ENCODE measurements at places on chromosomes 11 and 22.
A peak's percentile ranks its signal among the peaks of the same experiment; 100 is the strongest.

DNA sequence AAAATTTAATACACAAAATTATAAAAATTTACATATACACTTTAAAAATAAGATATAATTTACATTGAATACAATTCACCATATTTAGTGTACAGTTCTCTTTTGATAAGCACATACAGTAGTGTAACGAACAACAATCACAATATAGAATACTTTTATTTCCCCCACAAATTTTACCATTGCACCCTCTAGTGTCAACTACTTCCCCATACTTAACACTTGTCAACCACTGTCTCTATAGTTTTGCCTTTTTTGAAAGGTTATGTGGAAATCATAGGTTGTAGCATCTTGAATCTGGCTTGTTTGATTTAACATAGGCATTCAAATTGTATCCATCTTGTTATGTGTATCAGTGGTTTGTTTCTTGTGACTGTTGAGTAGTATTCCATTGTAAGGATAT, 21.3 kb upstream of the PANX1 start:
- no peak for DNase-seq
- H3K4me1 ChIP-seq, result no peaks in the 10 kb centered on the region
- H3K27me3 ChIP-seq, result no peaks in the 10 kb centered on the region
- no peak overlapping the region for H3K4me3 ChIP-seq
- no peaks in the 10 kb centered on the region for H3K36me3 ChIP-seq
- no peak overlapping the region for H3K27ac ChIP-seq

DNA sequence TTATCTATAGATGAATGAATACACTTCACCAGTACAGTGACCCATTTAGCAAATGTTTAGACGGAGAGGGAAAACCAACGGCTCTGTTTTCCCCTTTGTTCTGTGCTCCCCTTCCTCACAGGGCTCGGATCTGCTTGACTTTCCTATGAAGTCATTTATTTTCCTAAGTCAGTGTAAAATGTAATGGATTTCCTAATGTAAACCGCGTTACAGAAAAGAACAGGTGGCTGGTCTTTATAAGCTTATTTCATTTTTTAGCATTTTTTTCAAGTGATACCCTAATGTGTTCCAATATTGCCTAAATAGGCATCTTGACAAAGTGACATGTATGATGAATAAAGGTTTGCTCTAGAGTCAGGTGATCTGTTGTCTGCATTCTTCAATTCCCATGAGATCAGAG, 207.5 kb downstream of the PGR start:
- no peak for DNase-seq
- peaks cover 31% of the 10 kb centered on the region for H3K4me1 ChIP-seq
- no peak overlapping the region for H3K27ac ChIP-seq
- H3K36me3 ChIP-seq, result no peaks in the 10 kb centered on the region

DNA sequence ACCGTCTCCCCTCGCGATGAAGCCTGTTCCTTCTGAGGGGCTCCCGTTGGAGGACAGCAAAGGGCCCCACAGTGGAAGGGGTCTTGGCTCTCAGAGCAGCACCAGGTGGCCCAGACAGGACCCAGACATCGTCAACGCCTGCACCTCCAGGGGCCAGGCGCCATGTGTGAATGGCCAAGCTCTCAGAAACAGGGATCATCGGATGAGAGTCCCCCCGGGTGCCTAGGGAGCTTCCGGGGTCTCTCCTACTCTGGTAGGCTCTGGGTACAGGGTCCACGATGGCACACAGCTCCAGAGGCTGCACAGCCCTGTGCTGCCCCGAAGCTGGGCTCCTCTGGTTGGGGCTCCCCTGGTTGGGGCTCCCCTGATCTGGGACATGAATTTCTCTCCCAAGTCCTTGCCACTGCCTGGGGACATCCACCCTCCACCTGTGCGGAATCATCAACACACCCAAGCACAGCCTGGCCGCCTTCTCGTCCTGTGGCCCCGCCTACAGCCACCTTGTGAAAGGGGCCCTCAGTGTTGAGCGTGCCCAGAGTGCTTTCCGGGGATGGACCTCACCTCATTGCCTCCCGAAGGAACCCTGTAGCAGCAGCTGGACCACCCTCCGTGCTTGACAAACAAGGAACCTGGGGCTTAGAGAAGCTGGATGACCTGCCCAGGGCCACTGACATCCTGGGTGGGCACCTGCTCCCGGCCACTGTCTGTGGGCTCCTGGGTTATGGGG, 929.0 kb downstream of the BRD1 start:
- no peaks in the 10 kb centered on the region for H3K4me1 ChIP-seq
- H3K27me3 ChIP-seq, result no peaks in the 10 kb centered on the region
- H3K36me3 ChIP-seq, result no peaks in the 10 kb centered on the region
- H3K27ac ChIP-seq, result no peak overlapping the region

- no peak overlapping the region for H3K27ac ChIP-seq
- H3K4me1 ChIP-seq, result peaks cover 7% of the 10 kb centered on the region
- H3K36me3 ChIP-seq, result peaks cover 13% of the 10 kb centered on the region
- H3K27me3 ChIP-seq, result no peaks in the 10 kb centered on the region
- no peak for DNase-seq
Measured at GRCh38 chr11:116871248-116871647, 33.8 kb upstream of the APOA1 start.

- no peaks in the 10 kb centered on the region for H3K36me3 ChIP-seq
- no peaks in the 10 kb centered on the region for H3K4me1 ChIP-seq
- no peak overlapping the region for H3K27ac ChIP-seq
- H3K4me3 ChIP-seq, result no peak overlapping the region
- DNase-seq, result no peak
- no peaks in the 10 kb centered on the region for H3K27me3 ChIP-seq
Measured at GRCh38 chr11:107750313-107750712, 38.5 kb upstream of the SLN start.

GRCh38 chr11:107864591-107864990, 6.0 kb upstream of the SLC35F2 start:
- H3K4me1 ChIP-seq, result no peaks in the 10 kb centered on the region
- H3K36me3 ChIP-seq, result no peaks in the 10 kb centered on the region
- DNase-seq, result no peak
- H3K4me3 ChIP-seq, result no peak overlapping the region
- H3K27ac ChIP-seq, result no peak overlapping the region

GRCh38 chr11:127238321-127238720, 237.8 kb upstream of the KIRREL3 start:
- no peak overlapping the region for H3K4me3 ChIP-seq
- H3K27ac ChIP-seq, result no peak overlapping the region
- H3K36me3 ChIP-seq, result no peaks in the 10 kb centered on the region
- no peak for DNase-seq
- H3K4me1 ChIP-seq, result no peaks in the 10 kb centered on the region
- H3K27me3 ChIP-seq, result no peaks in the 10 kb centered on the region

- no peaks in the 10 kb centered on the region for H3K4me1 ChIP-seq
- no peaks in the 10 kb centered on the region for H3K36me3 ChIP-seq
- H3K27ac ChIP-seq, result no peak overlapping the region
Measured at GRCh38 chr11:17541330-17541885, 2.8 kb downstream of the USH1C start.

DNA sequence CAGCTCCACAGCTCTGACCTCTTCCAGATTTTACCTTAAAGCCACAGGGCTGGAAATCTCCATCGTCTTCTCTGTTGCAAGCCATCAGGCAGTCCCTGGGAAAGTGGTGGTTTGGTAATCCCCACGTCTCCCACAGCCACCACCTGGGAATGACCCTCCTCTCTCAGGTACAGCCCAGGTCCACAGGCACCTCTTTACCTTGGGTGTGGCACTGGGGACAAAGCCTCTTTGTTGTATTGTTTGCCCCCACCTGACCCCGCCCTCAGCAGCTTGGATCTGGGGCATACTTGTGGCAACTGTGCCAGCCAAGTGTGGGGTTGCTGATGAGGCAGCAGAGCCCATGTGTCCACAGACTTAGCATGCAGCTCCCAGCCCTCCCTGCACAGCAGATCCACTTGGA, 77.6 kb downstream of the LRRC32 start:
- H3K27ac ChIP-seq, result no peak overlapping the region
- peaks cover 12% of the 10 kb centered on the region for H3K4me1 ChIP-seq
- no peaks in the 10 kb centered on the region for H3K27me3 ChIP-seq
- no peaks in the 10 kb centered on the region for H3K36me3 ChIP-seq
- DNase-seq, result peak; percentile 5
- H3K4me3 ChIP-seq, result no peak overlapping the region

DNA sequence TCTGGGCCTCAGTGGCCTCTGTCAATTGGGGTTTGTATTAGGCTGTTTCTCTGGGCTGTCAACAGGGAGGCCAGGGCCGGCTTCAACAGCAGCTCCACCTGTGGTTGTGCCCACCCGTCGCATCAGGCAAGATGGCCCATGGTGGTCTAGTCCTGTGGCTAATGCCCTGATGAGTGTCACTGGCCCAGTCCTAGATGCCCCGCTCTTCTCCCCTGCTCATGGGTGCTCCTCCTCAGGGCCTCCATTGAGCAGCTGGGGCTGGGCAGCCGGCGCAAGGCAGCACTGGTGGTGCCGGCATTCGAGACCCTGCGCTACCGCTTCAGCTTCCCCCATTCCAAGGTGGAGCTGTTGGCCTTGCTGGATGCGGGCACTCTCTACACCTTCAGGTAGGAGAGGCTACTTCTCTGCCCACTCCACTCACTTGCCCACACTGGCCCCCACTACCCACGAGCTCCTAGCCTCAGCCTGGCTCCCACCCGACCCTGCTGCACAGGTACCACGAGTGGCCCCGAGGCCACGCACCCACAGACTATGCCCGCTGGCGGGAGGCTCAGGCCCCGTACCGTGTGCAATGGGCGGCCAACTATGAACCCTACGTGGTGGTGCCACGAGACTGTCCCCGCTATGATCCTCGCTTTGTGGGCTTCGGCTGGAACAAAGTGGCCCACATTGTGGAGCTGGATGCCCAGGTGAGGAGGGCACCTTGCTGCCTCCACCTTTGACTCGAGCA, 5.4 kb downstream of the LARGE2 start:
- peaks cover 21% of the 10 kb centered on the region for H3K27me3 ChIP-seq
- peaks cover 5% of the 10 kb centered on the region for H3K4me1 ChIP-seq
- H3K27ac ChIP-seq, result no peak overlapping the region
- peaks cover 7% of the 10 kb centered on the region for H3K36me3 ChIP-seq
- no peak for DNase-seq
- no peak overlapping the region for H3K4me3 ChIP-seq

DNA sequence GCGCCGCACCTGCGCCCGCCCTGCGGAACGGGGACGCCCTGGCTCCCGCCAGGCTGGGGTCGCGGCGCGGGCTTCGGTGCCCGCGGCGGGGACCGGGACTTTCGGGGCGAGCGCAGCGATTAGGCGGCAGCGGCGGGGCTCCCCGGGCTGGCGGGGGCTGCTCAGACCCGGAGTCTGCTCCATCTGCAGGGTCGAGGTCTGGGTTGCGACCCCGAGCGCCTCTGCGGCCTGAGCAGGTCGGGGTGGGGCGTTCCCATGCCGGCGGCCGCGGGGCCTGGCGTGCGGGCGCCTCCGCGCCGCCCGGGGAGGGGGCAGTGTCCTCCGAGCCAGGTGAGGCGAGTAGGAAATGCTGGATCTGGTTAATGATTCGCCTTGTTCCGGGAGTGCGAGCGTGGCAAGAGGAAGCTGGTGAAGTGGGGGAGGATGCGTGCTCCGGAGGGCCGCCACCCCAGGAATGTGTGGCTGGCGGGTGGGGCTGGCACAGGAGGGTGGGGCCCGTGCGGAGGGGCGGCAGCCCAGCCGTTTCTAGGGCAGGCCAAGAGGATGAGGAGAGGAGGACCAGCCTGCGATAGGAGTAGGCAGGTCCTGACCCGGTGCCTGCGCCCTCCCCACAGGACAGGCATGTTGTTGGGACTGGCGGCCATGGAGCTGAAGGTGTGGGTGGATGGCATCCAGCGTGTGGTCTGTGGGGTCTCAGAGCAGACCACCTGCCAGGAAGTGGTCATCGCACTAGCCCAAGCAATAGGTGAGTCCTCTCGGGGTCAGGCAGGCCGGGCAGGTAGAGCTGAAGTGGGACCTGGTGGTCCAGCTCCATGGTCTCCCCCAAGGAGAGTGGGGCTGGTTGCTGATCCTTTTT, 606 bp downstream of the RASSF7 start:
- no peaks in the 10 kb centered on the region for H3K36me3 ChIP-seq
- peaks cover 16% of the 10 kb centered on the region for H3K4me1 ChIP-seq
- H3K27me3 ChIP-seq, result no peaks in the 10 kb centered on the region

GRCh38 chr22:25219211-25219689, at the start of gene CRYBB2:
Gene CRYBB2 (plus strand): TSS chr22:25219639. CDS start chr22:25221430, 1,791 bp downstream.
- no peaks in the 10 kb centered on the region for H3K36me3 ChIP-seq
- peaks cover 22% of the 10 kb centered on the region for H3K27me3 ChIP-seq
- H3K4me1 ChIP-seq, result no peaks in the 10 kb centered on the region
- no peak within 1 kb of the TSS for H3K4me3 ChIP-seq
